ENCODE measurements at places on chromosomes 7 and 10.
A peak's percentile ranks its signal among the peaks of the same experiment; 100 is the strongest.

- no peak for DNase-seq
Measured at GRCh38 chr10:43043342-43043772, 33.5 kb upstream of the RET start.

DNA sequence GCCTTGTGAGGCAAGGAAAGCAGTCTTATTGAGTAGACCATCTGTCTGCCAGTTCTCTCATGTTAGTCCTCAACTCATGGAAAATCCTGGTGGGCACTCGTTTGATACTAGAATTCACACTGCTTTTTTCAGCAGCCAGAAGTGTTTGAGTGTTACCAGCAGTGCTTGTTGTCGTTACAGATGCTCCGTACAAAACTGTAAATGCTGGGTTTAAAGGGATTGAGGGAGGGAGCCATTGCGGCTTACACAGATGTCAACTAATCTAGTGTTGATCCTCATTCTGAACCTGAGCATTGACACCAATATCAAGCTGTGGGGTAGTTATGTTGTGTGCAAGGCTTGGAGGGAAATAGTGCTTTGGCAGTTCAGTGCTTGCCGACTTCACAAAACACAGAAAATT lies 348.6 kb downstream of the AUTS2 start:
- no peak for DNase-seq

GRCh38 chr7:29063236-29063635 lies 83.1 kb downstream of the CPVL start:
- DNase-seq = no peak

GRCh38 chr7:99947608-99948007 lies 18.2 kb upstream of the GJC3 start:
- no peak for DNase-seq

DNA sequence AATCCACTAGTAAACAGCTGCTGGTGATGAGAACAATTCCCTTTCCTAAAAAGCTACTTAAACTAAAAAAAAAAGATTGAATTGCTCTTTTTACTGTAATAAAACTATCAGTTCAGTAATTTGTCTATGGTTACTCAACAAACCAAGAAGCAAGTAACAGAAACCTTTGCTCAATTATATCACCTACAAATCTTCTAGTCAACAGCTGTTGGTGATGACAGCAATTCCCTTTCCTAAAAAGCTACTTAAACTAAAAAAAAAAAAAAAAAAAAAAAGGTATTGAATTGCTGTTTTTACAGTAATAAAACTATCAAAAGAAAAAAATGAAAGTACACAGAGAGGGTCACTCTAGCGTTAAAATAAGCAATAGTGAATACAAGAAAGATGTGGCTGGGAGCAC lies 158.1 kb downstream of the CTNNA3 start:
- DNase-seq = no peak

GRCh38 chr10:97416565-97416964 lies 9.4 kb upstream of the PGAM1 start:
- no peak for DNase-seq

DNA sequence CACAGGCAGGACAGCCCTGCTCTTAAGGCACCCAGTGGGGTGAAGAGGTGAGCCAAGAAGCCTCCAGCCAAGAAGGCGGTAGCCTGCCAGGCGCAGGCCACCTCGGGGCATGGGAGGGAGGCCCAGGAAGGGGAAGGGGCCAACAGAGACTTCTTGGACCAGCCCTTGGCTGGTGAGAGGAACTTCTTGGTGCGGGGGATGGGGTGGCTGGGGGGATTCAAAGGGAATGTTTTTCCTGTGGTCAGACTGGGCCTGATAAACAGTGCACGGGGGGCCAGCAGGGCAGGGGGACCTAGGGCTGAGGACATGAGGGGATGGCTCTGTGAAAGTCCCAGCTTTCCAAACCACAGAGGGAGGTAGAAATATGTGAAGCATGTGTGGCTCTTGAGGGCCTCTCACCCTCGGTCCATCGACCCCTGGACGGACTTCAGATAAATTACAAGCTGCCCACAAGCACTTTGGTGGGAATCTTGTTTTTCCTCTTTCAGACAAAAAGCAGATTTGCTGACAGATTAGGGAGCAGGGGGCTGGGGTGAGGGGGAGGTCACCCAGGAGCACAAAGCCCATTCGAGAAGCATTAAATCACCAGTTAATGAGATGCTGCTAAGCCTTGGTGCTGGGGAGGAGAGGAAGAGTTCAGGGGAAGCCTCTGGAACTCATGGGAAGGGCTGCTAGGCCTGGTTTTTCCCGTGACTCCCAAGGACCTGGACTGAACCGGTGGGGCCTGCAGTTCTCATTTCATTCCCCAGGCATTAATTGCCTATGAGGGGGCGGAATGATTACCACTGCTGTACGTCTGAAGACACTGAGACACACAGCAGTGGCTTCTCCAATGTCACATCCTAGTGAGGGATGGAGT lies 11.3 kb downstream of the CRYGN start:
- DNase-seq = peak; percentile 44

DNA sequence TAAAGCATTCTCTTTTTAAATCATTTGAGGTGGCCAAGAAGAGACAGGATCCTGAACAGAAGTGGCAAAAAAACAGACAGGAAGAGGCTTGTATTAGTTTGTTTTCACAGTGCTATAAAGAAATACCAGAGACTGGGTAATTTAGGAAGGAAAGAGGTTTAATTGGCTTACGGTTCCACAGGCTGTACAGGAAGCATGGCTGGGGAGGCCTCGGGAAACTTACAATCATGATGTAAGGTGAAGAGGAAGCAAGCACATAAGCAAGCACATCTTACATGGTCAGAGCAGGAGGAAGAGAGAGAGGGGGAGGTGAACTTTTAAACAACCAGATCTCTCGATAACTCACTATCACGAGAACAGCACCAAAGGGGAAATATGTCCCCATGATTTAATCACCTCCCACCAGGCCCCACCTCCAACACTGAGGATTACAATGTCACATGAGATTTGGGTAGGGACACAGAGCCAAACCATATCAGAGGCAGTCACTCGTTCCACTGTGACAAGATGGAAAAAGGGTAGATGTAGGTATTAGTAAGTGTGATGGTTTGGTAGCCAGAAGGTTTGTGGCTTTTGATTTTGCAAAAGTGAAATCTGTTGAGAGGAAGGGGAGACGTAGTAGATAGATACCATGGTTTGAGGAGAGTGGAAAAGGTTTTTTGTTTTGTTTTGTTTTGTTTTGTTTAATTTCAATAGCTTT lies 5.1 kb downstream of the MSRB2 start:
- no peak for DNase-seq

GRCh38 chr10:70566515-70567290 lies 35.8 kb downstream of the PRF1 start:
- no peak for DNase-seq

DNA sequence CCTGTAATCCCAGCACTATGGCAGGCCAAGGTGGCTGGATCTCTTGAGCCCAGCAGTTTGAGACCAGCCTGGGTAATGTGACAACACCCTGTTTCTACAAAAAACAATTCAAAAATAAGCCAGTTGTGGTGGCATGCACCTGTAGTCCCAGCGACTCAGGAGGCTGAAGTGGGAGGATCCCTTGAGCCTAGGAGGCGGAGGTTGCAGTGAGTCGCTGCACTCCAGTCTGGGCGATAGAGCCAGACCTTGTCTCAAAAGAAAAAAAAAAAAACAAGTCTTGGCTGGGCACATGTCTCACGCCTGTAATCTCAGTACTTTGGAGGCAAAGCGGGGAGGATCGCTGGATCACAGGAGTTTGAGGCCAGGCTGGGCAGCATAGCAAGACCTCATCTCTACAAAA lies 74.6 kb upstream of the PDSS1 start:
- DNase-seq = no peak

- DNase-seq = peak; percentile 56
Measured at GRCh38 chr7:111752022-111752582, 189.8 kb upstream of the IMMP2L start.

Data from putamen (tissue), 1 donor.